Lower lobe of right lung (tissue), 2 donors: ENCODE measurements at places on chromosomes 1 and 21. TPM values are rescaled to one million over a fixed set of nuclear protein-coding genes. Genes with fewer than 3 reads are reported as not detected.

Gene OTUD3
- 11.5 TPM for total RNA-seq

Gene NEK2
- 0.77 TPM for total RNA-seq

Gene CLSTN1
- total RNA-seq: 72.3 TPM

Gene H3-3A
- total RNA-seq: 504 TPM

DNA sequence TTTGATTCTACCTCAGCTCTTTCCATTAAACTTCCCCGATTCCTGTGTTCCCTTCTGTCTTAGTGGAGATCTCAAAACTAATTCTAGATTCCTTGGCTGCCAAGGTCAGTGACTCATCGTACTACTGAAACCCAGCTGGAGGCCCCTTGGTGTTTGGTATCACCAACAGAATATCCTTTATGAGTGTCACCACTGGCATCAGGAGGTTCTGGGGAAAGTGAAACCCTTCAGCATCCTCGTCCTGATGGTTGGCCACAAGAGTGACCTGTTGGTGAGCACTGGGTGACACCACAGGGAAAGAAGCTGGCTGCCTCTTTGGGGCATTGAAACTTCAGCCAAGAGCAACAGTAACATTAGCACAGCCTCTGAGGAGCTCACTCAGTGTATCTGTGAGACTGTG is 9.6 kb downstream of the RAB42 start:
- no peak for DNase-seq

DNA sequence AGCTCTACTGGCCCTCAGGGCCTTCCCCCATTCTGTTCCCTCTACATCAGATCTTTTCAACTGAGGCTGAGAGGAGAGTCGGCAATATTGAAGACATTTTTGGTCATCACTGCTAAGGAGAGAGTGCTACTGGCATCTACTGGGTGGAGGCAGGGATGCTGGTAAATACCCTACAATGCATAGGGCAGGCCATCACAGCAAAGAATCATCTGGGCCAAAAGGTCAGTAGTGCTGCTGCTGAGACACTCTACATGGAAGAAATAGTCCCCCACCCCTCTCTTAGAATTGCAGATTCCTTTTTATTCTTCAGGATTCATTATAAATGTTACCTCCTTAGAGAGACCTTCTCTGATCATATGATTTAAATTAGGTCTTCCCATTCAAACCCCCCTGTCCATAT is 94.3 kb downstream of the JAK1 start:
- no peak for DNase-seq

DNA sequence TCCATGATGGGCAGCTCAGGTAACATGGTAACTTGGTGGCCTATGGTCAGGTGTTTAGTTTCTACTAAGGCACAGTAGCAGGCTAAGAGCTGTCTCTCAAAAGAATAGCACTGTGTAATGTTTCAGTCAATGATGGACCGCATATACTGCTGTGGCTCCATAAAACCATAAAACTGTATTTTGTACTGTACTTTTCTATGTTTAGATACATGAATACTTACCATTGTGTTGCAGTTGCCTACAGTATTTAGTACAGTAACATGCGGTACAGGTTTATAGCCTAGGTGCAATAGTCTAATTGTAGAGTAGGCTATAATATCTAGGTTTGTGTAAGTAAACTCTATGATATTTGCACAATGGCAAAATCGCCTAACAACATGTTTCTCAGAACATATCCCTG is 50.6 kb downstream of the SLC2A1 start:
- no peak for DNase-seq

DNA sequence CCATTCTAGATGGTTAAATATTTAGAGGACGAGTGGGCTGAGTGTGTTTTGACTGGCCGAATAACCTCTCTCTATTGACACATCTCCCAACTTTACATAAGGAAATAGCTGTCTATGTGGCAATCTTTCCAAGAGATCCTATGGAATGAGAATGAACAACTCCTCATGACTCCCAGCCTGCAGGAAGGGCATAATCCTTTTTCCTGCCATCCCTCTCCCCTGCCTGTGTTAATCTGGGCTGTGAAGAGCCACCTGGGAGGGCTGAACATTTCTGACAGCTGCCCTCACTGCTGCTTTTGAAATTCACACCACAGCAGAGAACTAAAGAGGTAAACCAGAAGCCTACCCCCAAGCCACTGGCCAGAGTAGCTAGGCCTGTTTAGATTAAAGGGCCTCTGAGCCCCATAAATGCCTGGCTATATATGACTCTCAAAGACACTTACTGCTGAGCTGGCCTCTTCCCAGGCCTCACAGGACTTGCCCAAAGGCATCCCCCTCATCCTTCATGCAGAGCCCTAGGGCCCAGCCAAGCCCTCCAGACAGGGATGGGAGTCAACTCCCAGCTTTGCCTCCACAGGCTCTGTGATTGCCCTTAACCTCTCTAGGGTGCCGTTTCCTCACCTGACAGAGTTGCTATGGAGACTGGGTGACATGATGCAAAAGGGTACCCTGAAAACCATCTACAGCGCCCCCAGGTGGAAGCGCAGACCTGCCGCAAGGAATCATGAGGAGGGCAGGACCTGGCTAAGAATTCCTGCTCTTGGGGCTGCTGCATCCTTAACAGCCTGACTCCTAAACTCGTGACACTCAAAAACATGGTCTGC is 42.0 kb upstream of the LDLRAP1 start:
- no peak for DNase-seq

DNA sequence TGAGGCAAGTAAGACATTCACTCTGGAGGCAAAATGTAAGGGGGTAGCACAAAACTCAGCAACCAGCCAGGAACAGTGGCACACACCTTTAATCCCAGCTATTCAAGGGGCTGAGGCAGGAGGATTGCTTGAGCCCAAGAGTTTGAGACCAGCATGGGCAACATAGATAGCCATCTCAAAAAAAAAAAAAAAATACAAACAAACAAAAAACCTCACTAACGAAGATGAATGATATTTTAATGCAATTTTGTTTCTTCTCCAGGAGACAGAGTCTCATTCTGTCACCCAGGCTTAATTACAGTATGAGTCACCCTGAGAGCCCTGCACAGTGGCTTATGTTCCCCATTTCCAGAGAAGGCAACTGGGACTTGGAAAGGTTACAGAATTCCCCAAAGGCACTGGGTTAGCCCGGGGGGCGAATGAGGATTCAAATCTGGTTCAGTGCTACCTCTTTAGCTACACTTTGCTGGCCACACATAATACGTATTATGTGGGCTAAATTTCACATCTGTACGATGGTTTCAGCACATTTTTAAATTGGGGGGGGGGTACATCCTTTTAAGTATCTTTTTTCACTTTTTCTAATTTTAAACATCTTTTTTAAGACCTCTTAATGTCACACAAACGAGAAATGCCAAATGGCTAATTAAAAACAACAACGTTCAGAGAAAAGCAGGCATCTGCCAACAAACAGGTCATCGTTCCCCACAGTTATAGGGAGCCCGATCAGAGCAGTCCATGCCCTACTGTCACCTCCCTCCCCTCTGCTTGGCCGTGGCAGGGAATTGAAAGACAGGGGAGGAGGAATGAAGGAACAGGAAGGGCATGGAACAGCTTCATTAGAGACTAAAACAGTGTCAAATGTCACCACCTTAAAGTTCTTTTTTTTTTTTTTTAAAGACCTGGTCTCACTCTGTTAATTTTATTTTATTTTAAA is 3.5 kb downstream of the CELA2A start:
- DNase-seq: no peak

- DNase-seq: no peak
Observed at GRCh38 chr1:247646867-247647266, 32.7 kb downstream of the OR13G1 start.

DNA sequence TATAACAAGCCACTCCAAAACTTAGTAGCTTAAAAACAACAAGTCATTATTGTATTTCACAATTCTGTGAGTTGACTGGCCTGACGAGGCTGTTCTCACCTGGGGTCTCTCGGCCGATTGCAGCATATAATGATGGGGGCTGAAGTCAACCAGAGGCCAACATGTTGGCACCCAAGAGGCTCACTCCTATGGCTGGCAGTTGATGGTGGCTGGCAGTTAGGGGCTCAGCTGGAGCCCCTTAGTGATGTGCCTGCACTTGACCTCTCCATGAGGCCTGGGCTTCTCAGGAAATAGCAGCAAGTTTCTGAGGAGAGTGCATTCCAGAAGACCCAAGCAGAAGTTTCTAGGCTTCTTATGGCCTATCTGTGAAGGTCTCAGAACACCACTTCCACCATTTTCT is 459.4 kb downstream of the NPHP4 start:
- no peak for DNase-seq

- DNase-seq: no peak
Observed at GRCh38 chr1:25571522-25571970, 28.1 kb downstream of the LDLRAP1 start.

- no peak for DNase-seq
Observed at GRCh38 chr1:80534606-80535360, 1266.0 kb upstream of the ADGRL2 start.

GRCh38 chr1:34055818-34056217 is 109.2 kb downstream of the CSMD2 start:
- DNase-seq: no peak
